Non-pigmented ciliary epithelial cell (primary cell): ENCODE measurements at places on chromosomes 7 and 10.

DNA sequence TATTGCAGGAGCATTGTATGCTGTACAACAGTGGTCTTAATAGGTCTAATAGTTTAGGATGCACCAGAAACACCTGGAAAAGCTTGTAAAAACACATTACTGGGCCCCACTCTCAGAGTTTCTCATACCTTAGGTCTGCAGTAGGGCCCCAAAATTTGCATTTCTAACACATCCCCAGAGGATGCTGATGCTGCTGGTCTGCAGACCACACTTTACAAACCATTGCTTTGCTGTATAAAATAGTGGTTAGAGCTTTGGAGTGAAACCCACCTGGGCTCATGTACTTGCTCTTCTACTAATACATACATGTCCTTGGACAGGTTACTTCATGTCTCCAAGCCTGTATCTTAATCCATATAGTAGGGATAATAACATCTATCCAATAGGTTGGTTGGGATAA is 279.7 kb downstream of the GRM8 start:
- no peak for DNase-seq

GRCh38 chr7:149669121-149669818 is 104.1 kb downstream of the ZNF467 start:
- DNase-seq, result no peak

GRCh38 chr7:150357771-150358427 is 10.7 kb upstream of the REPIN1 start:
- no peak for DNase-seq

DNA sequence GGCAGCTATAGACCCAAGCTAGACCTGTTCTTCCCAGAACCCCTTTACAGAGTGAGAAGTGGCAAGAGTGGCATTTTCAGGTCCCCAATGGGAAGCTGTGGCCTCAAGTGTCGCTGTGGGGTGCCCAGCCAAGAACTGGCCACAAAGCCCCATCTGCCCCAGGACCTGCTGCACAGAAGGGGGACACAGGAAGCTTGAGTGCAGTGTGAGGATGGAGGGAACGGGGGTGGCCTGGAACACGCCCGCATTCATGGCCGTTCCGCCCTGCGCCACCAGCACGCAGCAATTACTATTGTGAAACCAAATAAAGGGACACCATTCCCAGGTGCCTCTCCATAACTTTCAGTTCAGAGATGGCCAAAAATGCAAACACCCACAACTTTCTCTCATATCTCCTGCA is 237.6 kb upstream of the TCERG1L start:
- no peak for DNase-seq

- DNase-seq, result no peak
Measured at GRCh38 chr10:53939654-53940053, 861.4 kb downstream of the PCDH15 start.

- no peak for DNase-seq
Measured at GRCh38 chr10:4561296-4561695, 264.7 kb upstream of the AKR1E2 start.

GRCh38 chr10:125397608-125398007 is 237.2 kb upstream of the CTBP2 start:
- no peak for DNase-seq

GRCh38 chr7:158127241-158127640 is 460.4 kb downstream of the PTPRN2 start:
- no peak for DNase-seq

- DNase-seq, result no peak
Measured at GRCh38 chr7:4211261-4211660, 470.8 kb upstream of the FOXK1 start.

- no peak for DNase-seq
Measured at GRCh38 chr7:130961128-130961601, 227.2 kb upstream of the KLF14 start.

DNA sequence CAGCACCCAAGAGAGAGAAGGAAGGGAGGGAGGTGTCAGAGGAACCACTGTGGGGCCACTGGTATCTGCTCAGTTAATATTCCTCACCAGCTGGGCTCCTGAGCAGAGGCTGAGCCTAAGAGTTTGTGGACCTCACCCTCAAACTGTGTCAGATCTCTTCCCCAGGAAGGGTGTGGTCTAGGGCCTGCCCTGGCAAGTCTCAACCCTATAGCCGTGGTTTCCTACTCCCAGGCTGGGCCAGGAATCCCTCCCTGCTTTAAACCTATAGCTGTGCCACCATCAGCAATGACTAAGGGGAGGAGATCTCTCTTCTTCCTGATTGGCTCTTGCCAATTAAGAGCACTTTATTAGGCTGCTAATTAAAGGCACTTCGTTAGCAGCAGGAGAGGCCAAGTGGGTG is 29.9 kb downstream of the POLL start:
- no peak for DNase-seq

DNA sequence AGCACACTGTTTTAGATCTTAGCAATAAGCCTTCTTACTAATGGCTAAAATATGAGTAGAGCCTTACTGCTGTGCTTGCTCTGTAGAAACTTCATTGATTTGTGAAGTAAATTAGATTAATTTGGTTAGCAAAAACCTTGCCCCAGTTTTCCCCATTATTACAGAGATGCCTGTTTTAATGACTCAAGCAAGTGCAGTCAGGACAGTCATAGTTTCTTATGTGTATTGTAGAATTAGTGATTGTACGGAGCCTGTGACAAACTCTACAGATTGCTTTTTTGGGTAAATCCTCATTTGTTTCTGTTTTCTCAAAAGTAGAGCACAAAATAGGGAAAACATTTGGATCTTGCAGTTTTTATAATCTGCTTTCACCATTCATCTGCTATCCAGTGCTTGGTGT is 7.0 kb downstream of the TAX1BP1 start:
- DNase-seq, result no peak
